ENCODE measurements at places on chromosomes 16 and 17. TPM values are rescaled to one million over a fixed set of nuclear protein-coding genes. Genes with fewer than 3 reads are reported as not detected.

TMEM235 gene
- total RNA-seq = not detected

PIK3R5 gene
- total RNA-seq = 2.5 TPM

DNA sequence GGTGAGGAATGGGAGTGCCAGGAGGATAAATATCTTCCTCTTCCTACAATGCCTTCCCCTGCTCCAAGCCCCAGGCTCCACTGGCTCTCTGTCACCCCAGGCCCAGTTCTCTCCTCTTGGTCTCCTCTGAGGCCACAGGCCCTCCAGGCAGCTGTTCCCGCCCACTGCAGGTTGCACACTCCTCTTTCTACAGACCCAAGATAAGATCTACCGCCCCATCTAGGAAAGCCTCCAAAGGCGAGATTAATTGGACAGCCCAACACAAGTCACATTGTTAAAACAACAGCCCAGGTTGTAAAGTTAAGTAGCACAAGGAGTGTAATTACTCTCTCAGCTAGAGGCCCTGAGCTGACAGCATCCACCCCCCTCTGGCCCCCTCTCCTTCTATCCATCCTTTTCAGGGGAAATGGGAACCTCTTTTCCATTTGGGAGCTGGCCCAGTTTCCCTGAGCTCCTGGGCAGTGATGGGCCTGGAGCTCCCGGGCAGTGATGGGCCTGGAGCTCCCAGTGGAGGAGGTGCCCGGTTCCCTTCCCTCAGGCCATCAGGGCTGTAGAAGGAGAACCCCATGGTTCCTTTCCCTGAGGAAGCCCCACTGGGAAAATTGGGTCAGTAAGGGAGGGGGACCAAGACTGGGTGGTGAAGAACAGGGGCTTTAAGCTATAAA is 7.3 kb downstream of the DLX4 start:
- no peaks in the 10 kb centered on the region for H3K36me3 ChIP-seq
- H3K4me1 ChIP-seq = peaks cover 14% of the 10 kb centered on the region
- peaks cover 9% of the 10 kb centered on the region for H3K27me3 ChIP-seq
- no peak overlapping the region for H3K4me3 ChIP-seq
- DNase-seq = no peak

GRCh38 chr16:87853411-87854052 is 15.8 kb downstream of the SLC7A5 start:
- H3K27ac ChIP-seq = peak overlapping the region; percentile 85
- no peaks in the 10 kb centered on the region for H3K36me3 ChIP-seq
- DNase-seq = peak; percentile 66
- H3K27me3 ChIP-seq = no peaks in the 10 kb centered on the region

GRCh38 chr17:49588726-49589576 is 13.3 kb downstream of the NXPH3 start:
- H3K27ac ChIP-seq = no peak overlapping the region
- no peaks in the 10 kb centered on the region for H3K4me1 ChIP-seq
- H3K27me3 ChIP-seq = no peaks in the 10 kb centered on the region
- H3K4me3 ChIP-seq = no peak overlapping the region
- no peaks in the 10 kb centered on the region for H3K36me3 ChIP-seq

Measured in esophagus squamous epithelium (tissue), 5 donors.